ENCODE measurements at places on chromosomes 4 and X.

DNA sequence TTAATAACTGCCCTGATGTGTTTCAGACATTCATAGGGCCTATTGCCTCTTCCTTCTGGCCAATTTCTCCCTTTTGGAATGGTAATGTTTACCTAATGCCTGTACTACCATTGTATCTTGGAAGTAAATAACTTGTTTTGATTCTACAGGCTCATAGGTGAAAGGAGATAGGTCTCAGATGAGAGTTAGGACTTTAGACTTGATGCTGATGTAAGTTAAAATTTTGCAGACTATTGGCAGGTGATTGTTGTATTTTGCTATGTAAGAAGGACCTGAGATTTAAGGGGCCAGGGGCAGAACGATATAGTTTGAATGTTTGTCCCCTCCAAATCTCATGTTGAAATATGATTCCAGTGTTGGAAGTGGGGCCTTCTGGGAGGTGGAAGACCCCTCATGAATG, 215.5 kb downstream of the SLC39A8 start:
- no peak for DNase-seq

DNA sequence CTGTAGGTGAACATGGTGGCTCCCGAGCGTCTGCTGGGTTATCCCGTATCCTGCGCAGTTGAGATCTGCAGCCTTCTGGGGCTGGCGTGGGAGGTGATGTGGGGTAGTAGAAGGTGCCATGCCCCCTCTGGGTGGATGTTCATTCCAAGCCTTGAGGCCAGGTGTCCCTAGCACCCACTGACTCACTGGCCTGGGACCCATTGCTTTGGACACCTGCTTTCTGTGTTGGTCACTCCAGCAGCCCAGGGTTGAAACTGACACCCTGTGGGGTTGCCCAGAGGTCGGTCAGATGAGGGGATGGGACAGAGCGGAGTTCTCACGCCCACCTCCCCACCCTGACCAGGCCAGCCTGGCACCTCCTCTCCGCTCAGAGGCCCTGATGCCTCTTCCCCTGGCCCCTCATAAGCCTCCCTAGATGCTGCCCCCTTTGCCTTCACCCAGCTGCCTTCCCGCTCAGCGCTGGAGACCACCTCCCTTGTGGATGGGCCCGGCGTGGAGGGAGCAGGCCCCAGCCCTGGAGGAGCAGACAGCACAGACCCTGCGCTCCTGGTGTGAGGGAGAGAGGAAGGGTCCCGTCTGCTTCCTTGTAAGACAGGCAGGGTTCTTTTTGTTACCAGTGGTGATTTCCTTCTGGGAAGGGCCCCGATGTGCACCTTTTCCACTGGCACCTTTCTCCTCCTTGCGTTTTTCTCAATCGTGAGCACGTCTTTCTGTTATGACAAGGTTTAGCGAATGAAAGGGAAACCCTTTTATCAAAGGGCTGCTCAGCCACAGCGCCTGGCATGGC, 2.0 kb downstream of the DOK7 start:
- DNase-seq = no peak

DNA sequence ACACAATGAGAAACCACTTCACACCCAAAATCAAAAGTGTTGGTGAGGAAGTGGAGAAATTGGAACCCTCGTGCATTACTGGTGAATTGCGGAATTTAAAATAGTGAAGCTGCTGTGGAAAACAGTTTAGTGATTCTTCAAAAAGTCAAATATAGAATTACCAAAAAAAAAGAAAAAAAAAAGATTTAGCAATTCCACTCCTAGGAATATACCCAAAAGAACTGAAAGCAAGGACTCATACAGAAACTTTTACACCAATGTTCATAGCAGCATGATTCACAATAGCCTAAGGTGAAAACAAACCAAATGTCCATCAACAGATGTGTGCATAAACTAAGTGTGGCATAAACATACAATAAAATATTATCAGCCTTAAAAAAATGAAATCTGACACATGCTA, 364.3 kb upstream of the FAM241A start:
- DNase-seq = no peak

DNA sequence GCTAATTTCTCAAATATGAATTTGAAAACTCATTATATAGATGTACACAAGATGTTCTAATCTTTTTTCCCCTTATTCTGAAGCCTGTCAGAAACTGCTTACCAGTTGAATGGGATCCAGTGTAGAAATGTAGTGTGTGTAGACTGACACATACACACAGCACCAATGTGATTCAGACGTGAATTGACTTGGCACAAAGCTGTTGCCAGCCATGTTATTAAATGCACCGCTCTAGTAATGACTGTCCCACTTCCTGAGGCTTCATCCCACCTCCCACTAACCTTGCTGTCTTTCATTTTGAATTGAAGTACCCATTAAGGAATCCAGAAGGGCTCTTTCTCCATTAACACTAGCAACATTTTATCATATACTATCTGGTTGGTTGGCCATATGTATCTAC, 146.6 kb downstream of the PPA2 start:
- DNase-seq = no peak

- peak; percentile 6 for DNase-seq
Observed at GRCh38 chr4:113825272-113825671, 63.7 kb upstream of the CAMK2D start.

GRCh38 chr4:80963051-80963450, 67.5 kb upstream of the BMP3 start:
- DNase-seq = no peak

- no peak for DNase-seq
Observed at GRCh38 chr4:150501009-150501727, 80.8 kb upstream of the MAB21L2 start.

GRCh38 chrX:8868906-8869305, 67.7 kb upstream of the FAM9A start:
- DNase-seq = no peak

GRCh38 chrX:6981718-6982406, 165.7 kb upstream of the STS start:
- DNase-seq = no peak

- DNase-seq = no peak
Observed at GRCh38 chr4:110614976-110615352, 7.9 kb downstream of the PITX2 start.

- DNase-seq = no peak
Observed at GRCh38 chr4:143188136-143189088, 3.7 kb downstream of the USP38 start.

DNA sequence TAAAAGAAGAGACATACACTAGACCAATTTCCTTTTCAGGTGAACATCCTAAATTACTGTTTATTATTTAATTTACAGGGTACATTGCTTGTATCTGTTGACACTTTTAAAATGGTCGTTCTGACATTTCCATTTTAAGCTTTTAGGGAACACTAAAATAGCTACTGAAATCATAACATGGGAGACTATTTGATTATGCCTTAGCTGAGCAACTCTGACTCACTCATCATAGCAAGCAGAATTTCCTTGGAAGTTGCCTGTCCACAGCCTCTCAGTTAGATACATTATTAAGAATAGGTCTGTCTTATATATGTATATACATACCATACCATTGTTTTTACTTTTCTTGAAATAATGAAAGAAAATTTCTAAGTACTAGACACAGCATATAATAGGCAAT, 22.0 kb downstream of the GUCY1B1 start:
- DNase-seq = no peak

DNA sequence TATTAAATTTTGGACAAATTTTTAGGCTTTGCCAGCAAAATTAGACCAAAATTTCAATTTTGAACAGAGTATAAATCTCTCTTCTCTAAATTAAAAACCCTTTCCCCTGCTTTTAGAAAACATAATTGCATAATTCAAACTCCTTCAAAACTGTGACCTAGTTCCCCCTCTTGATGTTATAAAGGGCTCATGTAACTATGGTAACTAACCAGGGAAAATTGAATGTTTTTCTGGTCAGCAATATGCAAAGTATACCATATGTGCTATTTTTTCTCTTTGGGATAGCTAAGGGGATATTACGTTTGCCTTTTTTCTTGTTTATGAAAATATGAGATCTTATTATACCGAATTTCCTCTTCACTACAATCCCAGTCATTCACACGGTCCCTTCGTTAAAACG, 5.1 kb upstream of the ING2 start:
- DNase-seq = no peak

Data from RPMI8226 (cell line).